H1 (cell line): ENCODE measurements at places on chromosomes 7 and 10. TPM values are rescaled to one million over a fixed set of nuclear protein-coding genes. Genes with fewer than 3 reads are reported as not detected.

DNA sequence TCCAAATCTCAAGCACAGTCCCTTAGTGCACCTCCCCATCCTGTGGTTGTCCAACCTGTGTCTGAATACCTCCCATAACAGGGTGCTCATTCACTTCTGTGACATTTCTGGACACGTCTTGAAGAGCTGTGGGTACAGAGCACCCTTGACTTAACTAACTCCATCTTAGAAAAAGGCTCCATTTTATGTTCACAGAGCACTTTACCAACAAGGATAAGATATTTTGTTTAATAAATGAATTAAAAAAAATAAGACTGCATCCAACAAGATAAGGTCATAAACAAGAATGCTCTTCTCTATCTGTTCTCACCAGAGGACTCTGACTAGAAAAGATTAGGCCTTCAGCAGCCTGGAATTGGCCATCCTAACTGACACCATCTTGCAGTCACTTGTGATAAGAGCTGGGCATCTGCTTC lies 335.2 kb upstream of the ZNF32 start:
- no peak for DNase-seq

GRCh38 chr7:1068619-1069018 lies 19.3 kb upstream of the GPER1 start:
- no peak for DNase-seq

Gene NUTM2E
- total RNA-seq: 0.21 and 0.28 TPM in 2 replicates

GRCh38 chr10:1100691-1101368 lies 44.6 kb downstream of the WDR37 start:
- DNase-seq: no peak

GRCh38 chr7:133945497-133945896 lies 181.6 kb upstream of the LRGUK start:
- DNase-seq: no peak

DNA sequence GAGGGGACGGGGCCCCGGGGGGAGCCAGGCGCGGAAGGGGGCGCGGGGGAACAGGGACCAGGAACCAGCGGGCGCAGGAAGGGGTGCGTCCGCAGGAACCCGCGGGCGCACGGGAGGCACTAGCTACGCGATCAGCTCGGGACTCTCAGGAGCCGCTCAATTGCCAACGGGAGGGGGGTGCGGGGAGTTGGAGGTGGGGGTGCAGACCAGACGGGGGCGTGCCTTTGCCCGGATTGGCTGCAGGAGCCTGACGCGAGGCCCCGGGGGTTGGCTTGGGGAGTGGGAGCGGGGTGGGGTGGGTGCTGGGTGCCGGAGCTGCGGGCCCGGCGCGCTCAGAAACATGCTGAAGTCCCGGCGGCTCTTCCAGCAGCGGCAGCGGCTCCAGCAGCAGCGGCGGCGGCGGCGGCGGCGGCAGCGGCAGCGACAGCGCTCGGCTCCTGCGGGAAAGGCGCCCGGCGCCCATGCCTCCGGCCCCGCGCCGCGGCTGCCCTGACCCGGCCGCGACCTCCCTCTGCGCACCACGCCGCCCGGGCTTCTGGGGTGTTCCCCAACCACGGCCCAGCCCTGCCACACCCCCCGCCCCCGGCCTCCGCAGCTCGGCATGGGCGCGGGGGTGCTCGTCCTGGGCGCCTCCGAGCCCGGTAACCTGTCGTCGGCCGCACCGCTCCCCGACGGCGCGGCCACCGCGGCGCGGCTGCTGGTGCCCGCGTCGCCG lies at the start of gene ADRB1:
TSS of gene ADRB1 (plus strand) at position 335 of the 715 bp plus-strand sequence. CDS start at position 602, 267 bp downstream.
- DNase-seq: no peak

Gene EBLN1
- total RNA-seq: not detected in 2 replicates

Gene GIMAP8
- total RNA-seq: not detected in 2 replicates

- DNase-seq: no peak
Measured at GRCh38 chr7:155491812-155492211, 33.9 kb downstream of the EN2 start.

Gene CUL2
- total RNA-seq: 36.7 and 43.1 TPM in 2 replicates

- no peak for DNase-seq
Measured at GRCh38 chr10:130570074-130570473, 433.9 kb downstream of the GLRX3 start.

DNA sequence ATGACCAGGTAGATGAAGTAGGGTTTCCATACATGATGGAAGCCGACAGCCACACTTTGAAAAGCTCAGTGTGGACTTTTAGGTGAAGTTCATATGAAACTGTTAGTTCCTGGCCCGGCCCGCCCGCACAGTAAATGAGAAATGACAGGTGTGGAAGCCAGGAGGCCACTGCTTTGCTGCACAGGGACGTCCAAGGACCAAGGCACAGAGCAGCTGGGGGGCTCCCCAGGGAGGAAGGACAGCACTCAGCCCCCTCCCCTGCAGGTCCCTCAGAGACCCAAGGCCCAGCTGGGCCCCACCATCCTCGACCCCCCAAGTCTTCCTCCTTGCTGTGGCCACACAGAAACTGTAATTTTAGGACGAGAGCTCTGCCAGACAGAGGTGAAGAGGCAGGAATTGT lies 219.2 kb downstream of the PTPRN2 start:
- no peak for DNase-seq

GRCh38 chr7:49174396-49174795 lies 250.0 kb downstream of the CDC14C start:
- no peak for DNase-seq

DNA sequence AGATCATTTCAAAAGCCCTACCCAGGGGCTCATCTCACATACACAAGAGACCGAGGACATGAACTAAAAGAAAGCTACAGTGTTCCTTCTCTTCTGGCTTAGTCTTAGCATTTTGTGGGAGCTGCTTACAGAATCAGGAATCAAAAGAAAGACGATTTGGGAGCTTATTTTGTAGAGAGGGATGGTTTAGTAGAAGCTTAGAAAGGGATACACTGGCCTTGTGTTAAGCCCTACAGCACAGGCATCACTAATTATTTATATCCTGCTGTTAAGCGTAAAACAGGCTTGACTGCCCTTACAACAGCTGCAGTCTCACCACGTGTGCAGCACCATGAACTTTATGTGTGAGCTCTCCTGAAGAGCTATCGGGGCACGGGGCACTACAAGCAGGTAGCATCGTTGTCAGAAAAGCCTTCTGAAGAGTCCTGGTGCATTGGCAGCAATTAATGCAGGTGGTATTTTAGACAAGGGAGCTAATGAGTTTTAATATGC lies 798.3 kb downstream of the NXPH1 start:
- DNase-seq: no peak

Gene PRR15
- total RNA-seq: 7.9 and 10.1 TPM in 2 replicates

Gene DIP2C
- total RNA-seq: 8.8 and 9.3 TPM in 2 replicates

GRCh38 chr7:116317907-116318306 lies 107.6 kb downstream of the TES start:
- DNase-seq: no peak

Gene CCM2
- total RNA-seq: 31.3 and 31.6 TPM in 2 replicates

Gene NRCAM
- 3.8 and 4.3 TPM in 2 replicates for total RNA-seq

- no peak for DNase-seq
Measured at GRCh38 chr10:23525406-23525805, 86.5 kb downstream of the OTUD1 start.

- no peak for DNase-seq
Measured at GRCh38 chr10:105797234-105797890, 1156.3 kb downstream of the SORCS3 start.

DNA sequence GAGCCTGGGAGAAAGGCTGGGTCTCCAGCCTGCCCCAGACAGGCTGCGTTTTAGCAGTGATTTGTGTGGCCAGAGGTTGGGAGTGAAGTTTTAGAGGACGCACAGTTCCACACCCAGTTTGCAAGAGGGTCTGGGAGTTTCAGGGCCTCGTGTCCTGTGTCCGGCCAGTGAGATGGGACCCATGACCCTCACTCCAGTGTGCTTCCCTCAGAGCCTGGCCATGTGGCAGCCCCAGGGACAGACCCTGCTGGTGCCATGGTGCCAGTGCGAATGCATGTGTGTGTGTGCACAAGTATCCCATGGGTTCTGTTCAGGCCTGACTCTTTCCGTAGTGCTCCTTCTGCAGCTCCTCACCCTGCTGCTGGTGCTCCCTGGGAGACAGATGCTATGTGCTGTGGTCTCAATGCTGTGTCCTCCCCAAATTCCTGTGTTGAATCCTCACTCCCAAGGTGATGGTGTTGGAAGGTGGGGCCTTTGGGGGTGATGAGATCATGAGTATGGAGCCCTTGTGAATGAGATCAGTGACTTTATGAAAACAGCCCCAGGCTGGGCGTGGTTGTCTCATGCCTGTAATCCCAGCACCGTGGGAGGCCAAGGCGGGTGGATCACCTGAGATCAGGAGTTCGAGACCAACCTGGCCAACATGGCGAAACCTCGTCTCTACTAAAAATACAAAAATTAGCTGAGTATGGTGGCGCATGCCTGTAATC lies 16.5 kb downstream of the ECHDC3 start:
- no peak for DNase-seq

DNA sequence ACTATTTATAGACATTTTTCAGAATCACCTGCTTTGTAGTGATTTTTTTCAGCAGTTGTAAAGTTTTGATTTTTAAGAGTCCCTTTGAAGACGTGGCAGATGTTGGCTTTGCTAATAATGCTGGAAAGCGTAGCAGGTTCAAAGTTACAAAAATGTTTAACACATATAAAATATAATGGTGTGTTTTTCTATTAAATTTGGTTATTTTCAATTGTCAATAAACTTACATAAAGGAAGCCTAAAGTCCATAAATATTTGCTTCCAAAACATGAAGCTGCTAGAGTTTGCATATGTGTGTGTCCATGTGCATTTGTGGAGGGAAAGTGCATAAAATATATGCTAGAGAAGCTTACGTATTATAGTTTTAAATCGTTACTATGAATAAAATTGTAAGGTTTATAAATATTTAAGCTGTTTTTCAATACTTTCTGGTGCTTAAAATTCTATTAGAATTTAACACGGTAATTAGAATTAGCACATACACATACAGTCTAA lies 3.7 kb downstream of the MEOX2 start:
- DNase-seq: no peak

DNA sequence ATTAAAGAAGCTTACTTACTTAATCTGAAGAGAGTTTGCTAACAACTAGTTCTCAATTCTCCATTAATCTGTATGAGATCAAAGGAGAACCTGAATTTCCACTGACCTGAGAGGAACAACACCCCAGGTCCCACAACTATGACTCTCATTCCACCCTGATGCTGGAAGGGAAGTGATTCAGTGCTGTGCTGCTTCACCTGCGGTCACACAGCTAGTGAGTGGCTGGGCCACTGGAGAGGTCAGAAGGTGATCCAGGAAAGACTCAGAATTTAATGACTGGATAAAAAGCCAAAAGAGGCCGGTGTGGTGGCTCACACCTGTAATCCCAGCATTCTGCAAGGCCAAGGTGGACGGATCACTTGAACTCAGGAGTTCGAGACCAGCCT lies 23.6 kb downstream of the SORBS1 start:
- no peak for DNase-seq

GRCh38 chr10:68156373-68157185 lies 47.3 kb downstream of the MYPN start:
- no peak for DNase-seq
